ENCODE measurements at places on chromosomes 13 and 19.

GRCh38 chr13:31722673-31723072 is 16.7 kb upstream of the RXFP2 start:
- no peak overlapping the region for H3K27ac ChIP-seq
- H3K4me3 ChIP-seq = no peak overlapping the region
- H3K4me1 ChIP-seq = no peaks in the 10 kb centered on the region

GRCh38 chr13:111037927-111038326 is 77.2 kb upstream of the ARHGEF7 start:
- no peaks in the 10 kb centered on the region for H3K4me1 ChIP-seq
- DNase-seq = no peak
- no peak overlapping the region for H3K4me3 ChIP-seq
- no peaks in the 10 kb centered on the region for H3K27me3 ChIP-seq
- H3K36me3 ChIP-seq = no peaks in the 10 kb centered on the region

- peak overlapping the region; percentile 79 for H3K4me3 ChIP-seq
- H3K4me1 ChIP-seq = peaks cover 31% of the 10 kb centered on the region
- no peaks in the 10 kb centered on the region for H3K27me3 ChIP-seq
- no peak for DNase-seq
- peak overlapping the region; percentile 93 for H3K27ac ChIP-seq
- H3K36me3 ChIP-seq = peaks cover 3% of the 10 kb centered on the region
These were observed 18.1 kb upstream of the LRP3 start for GRCh38 chr19:33175886-33176669.

GRCh38 chr13:85582890-85583289 is 216.3 kb downstream of the SLITRK6 start:
- H3K27ac ChIP-seq = no peak overlapping the region
- no peak for DNase-seq
- H3K27me3 ChIP-seq = no peaks in the 10 kb centered on the region

GRCh38 chr13:74438901-74439300 is 304.7 kb upstream of the KLF12 start:
- H3K27me3 ChIP-seq = no peaks in the 10 kb centered on the region
- no peak overlapping the region for H3K27ac ChIP-seq
- no peaks in the 10 kb centered on the region for H3K36me3 ChIP-seq
- H3K4me3 ChIP-seq = no peak overlapping the region
